ENCODE measurements at places on chromosomes 4 and X.

GRCh38 chrX:16828124-16828908, 41.8 kb downstream of the RBBP7 start:
- no peak for DNase-seq

GRCh38 chr4:74365761-74366160, 816 bp downstream of the EREG start:
- DNase-seq: no peak

DNA sequence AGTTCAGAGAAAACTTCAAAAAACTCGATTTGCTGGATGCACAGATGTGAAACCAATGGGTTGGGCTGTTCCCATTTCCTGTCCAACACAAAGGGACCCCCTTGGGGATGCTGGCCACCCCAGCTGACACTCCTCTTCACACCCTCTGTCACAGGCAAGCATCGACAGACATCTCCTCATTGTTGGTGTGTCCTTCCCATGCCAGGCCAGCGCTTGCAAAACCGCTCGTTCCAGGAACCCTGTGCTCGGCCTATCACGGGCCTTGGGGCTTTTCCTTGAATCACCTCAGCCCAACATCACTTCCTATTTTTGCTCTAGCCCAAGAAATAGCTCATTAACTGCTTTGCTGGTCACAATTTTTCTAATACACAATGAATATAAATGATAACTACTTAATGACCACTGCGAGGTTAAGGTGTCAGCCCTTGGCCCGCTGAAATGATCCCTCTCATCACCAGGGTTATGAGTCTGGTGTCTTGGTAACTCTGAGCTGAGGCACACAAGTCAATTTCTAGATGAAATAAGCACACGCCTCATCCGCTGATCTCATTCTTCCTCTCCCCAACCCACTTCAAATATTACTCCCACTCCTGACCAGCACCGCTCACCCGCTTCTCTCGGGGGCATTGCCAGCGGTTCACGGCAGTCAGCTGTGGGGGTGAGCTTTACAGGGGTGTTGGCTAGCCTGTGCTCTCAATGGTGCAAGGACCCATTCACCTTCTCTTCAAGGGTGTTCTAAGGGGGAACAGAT, 32.3 kb downstream of the BCOR start:
- no peak for DNase-seq

GRCh38 chr4:118354913-118355312, 2.1 kb upstream of the PRSS12 start:
- no peak for DNase-seq
